NCI-H2029 (cell line): ENCODE measurements at places on chromosomes 6 and 20.

DNA sequence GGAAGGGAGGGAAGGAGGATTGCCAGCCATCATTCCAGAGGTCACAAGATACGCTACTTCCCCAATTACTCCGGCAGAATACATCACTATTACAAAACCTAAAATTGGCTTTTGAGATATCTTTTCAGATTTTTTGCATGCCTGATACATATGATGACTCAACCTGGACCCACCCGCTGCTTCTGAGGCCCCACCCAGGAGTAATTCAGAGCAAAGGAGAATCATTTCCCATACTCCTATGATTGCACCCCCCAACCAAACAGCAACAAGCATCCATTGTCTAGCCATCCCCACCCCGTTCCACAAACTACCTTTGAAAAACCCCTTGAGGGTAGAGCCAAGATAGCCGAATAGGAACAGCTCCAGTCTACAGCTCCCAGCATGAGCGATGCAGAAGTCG lies 163.5 kb upstream of the GJE1 start:
- DNase-seq: no peak

GRCh38 chr6:106084106-106084988 lies 1.8 kb upstream of the PRDM1 start:
- DNase-seq: peak; percentile 46

- no peak for DNase-seq
These were observed 42.1 kb downstream of the MDN1 start for GRCh38 chr6:89777455-89777854.

- no peak for DNase-seq
These were observed 6.6 kb upstream of the FABP7 start for GRCh38 chr6:122772724-122773415.

- DNase-seq: no peak
These were observed 19.3 kb downstream of the RAET1L start for GRCh38 chr6:150005761-150006651.

GRCh38 chr6:14321992-14322772 lies 204.6 kb downstream of the CD83 start:
- no peak for DNase-seq

DNA sequence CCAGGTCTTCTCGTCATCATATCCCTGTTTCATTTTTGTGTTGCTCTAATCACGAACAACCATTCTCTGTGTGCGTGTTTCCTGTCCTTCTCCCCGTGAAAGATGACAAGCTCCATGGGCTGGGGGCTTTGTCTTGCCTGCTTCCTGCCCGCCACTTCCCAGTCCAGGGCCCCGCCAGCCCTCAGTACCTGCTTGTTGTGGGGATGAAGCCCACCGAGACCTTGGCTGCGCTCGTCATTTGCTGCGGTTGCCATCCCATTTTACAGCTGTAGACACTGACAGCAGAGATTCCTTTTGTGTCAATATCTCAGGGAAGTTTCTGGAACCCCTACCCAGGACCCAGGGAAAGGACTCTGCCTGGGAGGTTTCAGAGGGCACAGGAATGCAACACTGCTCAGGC lies 40.3 kb upstream of the STX16 start:
- DNase-seq: no peak

- DNase-seq: no peak
These were observed 50.9 kb downstream of the CCN2 start for GRCh38 chr6:131900231-131900630.

DNA sequence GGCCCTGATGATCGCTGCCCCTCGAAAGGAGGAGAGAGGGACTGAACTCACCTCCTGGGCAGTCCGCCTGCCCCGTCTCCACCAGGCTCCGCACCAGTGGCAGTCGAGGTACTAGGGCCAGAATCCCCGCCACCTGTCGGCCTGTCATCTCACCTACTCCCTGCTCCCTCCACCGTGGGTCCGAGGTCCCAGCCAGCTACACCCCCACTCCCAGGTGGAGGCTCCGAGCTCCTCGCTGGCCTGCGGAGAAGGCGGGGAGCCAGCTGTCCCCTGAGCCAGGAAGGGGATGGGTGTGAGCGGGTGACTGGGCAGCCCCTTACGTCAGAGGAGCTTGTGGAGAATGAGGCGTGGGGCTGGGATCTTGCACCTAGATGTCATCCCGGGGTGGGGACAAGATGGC lies 1066.5 kb upstream of the MANEA start:
- DNase-seq: no peak

DNA sequence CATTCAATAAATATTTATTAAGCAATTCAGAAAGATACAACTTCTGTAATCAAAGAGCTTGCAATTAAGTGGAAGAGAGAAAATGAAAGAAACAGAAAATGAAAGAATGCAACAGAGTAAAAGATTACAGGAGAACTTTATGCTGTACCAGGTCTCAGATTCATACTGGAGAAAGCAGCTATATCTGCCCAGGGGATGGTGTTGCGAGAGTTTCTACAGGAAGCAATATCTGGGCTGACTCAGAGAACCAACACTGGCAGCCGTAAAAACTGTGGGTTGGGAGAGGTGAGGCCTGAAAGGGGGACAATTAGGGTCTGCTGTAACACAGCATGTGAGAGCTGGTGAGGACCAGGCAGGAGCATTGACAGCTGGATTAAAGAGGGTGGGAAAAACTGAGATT lies 256.7 kb upstream of the TCF21 start:
- DNase-seq: no peak

DNA sequence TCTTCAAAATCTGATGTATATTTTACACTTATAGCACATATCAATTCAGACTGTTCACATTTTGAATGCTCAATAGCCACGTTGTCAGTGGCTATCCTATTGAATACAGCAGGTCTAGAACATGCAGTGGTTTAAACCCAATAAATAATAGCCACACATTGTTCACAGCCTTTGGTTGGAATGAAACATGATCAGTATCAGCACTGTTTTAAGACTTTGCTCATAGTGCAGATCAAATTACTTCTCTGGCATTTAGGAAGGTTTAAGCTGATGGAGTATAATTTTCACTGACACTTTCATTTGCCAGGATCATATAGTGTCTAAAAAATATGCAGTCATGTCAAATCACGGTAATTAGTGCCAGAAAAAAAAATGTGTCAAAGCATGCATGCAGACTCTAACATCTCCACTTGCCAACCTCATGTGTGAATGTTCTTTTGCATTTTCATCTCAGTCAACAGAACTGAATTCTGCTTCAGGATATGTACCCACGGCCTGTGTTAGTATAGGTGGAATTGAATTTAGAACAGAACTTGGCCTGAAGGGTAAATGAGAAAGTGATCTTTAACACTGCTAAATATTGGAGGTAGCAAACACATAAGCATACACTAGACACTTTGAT lies 184.1 kb downstream of the SLC24A3 start:
- no peak for DNase-seq

- peak; percentile 17 for DNase-seq
These were observed 15.8 kb downstream of the IL22RA2 start for GRCh38 chr6:137157601-137158000.

DNA sequence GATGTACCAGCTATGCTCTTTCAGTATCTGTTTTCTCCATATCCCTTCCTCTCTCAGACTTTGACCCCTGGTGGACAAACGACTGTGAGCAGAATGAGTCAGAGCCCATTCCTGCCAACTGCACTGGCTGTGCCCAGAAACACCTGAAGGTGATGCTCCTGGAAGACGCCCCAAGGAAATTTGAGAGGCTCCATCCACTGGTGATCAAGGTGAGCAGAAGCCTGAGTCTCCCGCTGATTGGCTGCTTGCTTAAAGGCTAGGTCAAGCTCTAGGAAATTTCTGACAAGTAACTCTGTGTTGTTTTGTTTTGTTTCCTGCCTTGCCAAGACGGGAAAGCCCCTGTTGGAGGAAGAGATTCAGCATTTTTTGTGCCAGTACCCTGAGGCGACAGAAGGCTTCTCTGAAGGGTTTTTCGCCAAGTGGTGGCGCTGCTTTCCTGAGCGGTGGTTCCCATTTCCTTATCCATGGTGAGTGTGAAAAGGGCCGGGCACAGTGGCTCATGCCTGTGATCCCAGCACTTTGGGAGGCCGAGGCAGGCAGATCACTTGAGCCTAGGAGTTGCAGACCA lies 28.6 kb downstream of the C6orf89 start:
- no peak for DNase-seq

- DNase-seq: peak; percentile 75
These were observed 21.4 kb downstream of the SUN5 start for GRCh38 chr20:32982617-32983458.

- DNase-seq: no peak
These were observed 89.1 kb downstream of the AFG1L start for GRCh38 chr6:108383981-108384380.

DNA sequence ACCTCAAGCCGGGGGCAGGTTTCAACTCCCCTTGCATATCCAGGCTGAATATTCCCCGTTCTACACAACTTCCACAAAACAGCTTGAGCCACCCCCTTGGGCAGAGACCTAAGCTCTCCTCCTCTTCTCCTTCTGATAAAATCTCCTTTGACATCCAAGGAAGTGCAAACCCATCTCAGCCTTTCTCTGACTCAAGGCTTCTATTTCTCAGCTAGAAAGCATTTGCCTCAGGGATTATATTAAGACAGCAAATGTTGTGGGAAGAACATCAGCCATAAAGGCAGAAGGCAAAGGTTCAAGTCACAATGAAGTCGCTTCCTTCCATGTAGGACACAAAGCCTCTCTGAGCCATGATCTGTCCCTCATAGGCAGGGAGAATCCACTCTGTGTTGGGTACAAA lies 386.6 kb upstream of the ARID1B start:
- DNase-seq: no peak

- DNase-seq: no peak
These were observed 699.0 kb downstream of the KHDRBS2 start for GRCh38 chr6:61586934-61587537.

- DNase-seq: no peak
These were observed 36.4 kb downstream of the ERMARD start for GRCh38 chr6:169787797-169788196.

- no peak for DNase-seq
These were observed 181.3 kb upstream of the GMDS start for GRCh38 chr6:2426561-2427340.

- DNase-seq: peak; percentile 16
These were observed 81.7 kb upstream of the NFATC2 start for GRCh38 chr20:51624157-51624731.

DNA sequence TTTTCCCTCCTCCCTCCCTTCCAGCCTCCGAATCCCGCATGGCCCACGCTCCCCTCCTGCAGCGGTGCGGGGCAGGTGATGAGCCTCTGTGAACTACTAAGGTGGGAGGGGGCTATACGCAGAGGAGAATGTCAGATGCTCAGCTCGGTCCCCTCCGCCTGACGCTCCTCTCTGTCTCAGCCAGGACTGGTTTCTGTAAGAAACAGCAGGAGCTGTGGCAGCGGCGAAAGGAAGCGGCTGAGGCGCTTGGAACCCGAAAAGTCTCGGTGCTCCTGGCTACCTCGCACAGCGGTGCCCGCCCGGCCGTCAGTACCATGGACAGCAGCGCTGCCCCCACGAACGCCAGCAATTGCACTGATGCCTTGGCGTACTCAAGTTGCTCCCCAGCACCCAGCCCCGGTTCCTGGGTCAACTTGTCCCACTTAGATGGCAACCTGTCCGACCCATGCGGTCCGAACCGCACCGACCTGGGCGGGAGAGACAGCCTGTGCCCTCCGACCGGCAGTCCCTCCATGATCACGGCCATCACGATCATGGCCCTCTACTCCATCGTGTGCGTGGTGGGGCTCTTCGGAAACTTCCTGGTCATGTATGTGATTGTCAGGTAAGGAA lies at the start of gene OPRM1:
OPRM1 (plus strand) TSS at position 10 of the 612 bp plus-strand sequence; CDS start at position 315, 305 bp downstream.
- DNase-seq: no peak

DNA sequence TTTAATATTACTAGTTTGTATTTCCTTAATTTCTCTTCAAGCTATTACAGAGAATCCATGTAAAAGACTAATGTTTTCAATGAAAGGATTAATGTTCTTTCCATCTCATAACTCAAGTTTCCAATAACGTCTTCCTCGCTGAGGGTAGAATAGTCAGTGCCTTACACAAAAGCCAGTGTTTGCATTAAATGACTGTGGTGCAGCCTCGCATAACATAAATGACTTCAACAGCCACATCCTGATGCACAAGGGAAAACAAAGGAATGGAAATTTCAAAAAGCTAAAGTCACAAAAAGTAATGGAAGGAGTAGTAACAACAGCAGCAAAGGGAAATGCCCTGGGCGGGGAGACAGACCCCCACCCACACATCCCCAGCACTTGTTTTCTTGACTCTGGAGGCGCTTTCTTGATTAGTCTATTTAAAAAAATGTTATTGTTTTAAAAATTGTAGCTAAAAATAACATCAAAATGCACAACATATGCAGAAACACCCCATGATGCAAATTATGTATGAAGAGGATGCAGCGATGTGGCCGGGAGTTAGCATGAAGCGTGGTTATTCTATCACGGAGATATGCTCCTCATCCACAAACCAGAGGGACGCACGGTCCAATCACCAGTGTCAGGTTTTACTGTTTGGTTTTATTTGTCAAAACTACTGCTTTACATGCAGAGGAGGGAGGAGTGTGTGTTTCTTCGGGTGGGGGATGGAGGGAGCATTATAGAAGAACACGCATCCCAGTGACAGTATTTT lies 228.6 kb downstream of the GMPR start:
- no peak for DNase-seq

DNA sequence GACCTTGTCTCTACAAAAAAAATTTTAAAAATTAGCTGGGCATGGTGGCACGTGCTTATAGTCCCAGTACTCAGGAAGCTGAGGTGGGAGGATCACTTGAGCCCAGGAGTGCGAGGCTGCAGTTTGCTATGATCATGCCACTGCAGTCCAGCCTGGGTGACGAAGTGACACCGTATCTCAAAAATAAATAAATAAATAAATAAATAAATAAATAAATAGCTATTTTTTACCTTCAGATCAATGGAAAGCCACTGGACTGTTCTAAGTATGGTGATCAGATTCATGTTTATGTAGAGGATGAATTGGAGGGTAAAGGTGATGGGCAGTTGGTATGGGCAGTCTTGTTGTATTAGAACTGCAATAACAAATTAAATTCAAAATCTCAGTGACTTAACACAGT lies 24.0 kb downstream of the DSTN start:
- DNase-seq: no peak

- DNase-seq: no peak
These were observed 98.9 kb downstream of the TBC1D32 start for GRCh38 chr6:121235386-121235785.

DNA sequence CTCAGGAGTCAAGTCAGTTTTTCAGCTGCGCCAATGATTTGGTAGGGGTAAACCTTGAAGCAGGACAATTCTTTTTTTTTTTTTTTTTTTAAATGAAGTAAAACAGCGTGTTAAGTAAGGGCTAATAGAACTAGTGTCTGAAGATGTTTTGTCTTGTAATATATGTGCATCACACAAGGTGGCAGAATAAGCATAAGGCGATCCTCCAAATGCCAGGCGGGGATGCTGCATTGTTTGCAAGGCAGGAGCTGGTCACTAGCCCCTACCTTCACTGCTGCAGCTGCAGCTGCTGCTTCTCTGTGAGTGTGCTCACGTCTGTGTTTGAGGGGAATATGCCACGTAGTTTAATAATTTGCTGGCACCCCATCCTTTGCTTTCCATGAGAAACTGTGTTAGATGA lies 272.7 kb upstream of the MAP3K7 start:
- no peak for DNase-seq

DNA sequence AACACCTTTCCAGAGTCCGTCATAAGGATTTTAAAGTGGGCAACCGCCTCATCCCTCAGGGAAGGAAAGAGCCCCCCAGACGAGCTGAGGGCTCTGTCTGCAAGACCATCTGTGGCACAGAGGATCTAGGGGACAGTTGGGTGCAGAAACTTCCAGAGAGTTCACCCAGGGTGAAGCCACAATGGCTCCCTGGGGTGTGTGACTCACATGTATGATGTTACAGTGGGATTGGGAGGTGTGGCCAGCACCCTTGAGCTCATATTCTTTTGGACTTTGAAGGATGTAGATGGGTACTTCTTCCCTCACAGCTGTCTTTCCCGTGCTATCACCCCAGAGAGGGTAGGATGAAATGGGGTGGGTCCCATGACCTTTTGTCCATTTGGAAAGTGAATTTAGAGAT lies 95.5 kb downstream of the NCR2 start:
- no peak for DNase-seq

- DNase-seq: no peak
These were observed 228.3 kb downstream of the CLIC5 start for GRCh38 chr6:45787384-45787783.
